Tibial nerve (tissue), 4 donors: ENCODE measurements at places on chromosomes 1 and 21. TPM values are rescaled to one million over a fixed set of nuclear protein-coding genes. Genes with fewer than 3 reads are reported as not detected.

S100B gene
- 1,153 TPM for total RNA-seq

B3GALT2 gene
- total RNA-seq, result 3.9 TPM

SAMD11 gene
- 2.6 TPM for total RNA-seq

KCNN3 gene
- total RNA-seq, result 0.21 TPM
